ENCODE measurements at places on chromosomes 1 and 21.

GRCh38 chr1:228984107-228984506 lies 248.8 kb downstream of the RHOU start:
- no peak for DNase-seq

GRCh38 chr1:164713456-164714207 lies 154.6 kb downstream of the PBX1 start:
- no peak for DNase-seq

GRCh38 chr1:172135978-172136610 lies 284.4 kb upstream of the C1orf105 start:
- DNase-seq: no peak

DNA sequence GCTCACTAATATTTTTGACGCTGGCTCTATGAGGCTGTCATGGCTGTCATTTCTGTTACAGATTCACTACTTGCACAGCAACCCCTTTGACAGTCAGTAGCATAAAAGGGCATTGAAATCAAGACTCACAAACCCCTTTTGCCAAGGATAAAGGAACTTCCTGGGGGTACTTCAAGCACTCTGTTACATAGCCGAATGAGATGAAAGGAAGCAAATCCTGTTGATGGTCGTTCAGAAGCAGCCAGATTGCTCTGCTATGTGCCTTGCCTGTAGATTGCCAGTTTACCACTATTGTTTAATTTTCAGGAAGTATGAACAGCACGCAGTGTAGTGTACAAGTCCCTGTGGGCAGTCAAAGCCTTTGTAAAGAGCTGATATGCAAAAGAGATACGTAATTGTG lies 296.2 kb downstream of the LRRIQ3 start:
- no peak for DNase-seq

DNA sequence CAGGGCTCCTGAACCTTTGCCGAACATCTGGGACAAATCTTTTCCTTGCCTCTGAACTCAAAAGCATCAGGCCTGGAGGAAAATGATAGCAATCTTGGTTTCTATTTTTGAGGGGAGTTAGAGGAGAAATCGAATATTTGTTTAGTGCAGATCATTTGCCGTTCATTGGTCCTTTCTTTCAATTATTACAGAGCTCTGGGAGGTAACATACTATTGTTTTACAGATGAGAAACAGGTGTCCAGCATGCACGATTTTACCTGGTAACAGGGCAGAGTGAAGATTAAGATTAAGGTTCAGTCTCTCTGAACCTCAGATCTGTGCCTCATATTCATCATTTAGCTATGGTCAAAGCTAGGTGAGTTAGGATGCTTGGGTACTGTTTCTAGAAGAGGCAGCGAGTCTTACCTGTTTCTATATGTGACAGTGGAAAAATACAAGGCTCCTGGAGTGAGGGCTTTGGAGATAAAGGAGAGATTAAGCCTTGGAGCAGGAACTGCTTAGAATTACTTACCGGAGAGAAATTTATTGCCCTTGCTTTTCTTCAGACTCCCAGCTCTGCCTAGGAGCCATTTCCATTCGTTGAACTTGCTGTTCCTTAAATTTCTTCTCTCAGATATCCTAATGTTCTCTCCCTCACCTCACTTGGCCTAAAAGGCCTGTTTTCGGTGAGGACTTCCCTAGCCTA lies 1.4 kb downstream of the PRCC start:
- DNase-seq: no peak

- peak; percentile 23 for DNase-seq
These were observed 129.7 kb upstream of the FAM72C start for GRCh38 chr1:144101397-144102045.

GRCh38 chr1:158163000-158163947 lies 17.4 kb upstream of the CD1D start:
- DNase-seq: no peak

DNA sequence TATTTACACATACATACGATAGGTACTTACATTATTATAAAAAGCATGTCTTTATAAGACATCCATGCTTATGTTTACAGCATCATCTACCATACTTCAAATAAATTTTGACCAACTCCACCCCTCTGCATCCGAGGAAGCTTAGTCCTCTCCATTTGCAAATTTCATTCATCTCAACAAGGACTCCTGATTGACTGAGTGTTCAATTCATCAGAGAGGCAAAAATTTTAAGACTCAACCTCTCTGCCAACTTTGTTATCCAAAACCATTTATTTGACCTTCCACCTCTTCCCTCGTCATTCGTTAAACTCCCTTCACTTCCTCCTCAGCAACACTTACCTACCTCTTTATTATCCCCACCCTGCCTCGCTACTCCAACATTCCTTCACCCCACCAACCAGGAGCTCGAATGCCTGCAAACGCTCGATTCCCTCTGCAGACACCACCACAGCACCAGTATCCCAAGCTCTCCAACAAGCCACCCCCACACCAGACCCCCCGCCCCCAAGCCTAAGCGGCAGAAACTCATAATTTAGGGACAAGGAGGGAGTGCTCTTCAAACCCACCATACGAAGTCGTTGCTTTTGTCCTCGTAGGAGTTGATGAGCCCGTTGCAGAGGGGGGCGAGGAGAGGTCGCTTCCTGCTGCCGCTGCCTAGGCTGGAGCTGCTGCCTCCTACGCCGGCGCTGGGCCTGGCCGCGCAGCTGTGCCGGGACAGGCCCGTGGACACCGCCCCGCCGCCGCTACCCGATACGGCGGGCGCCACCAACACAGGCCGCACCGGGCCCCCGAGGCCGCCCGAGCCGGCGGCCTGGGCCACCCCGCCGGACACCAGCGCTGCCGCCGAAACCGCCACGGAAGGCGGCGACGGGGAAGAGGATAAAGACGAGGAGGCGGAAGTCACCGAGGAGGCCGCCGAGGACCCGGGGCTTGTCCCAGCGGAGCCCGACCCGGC lies 803 bp downstream of the COP1 start:
- DNase-seq: no peak

GRCh38 chr21:41612674-41613532 lies 104.9 kb upstream of the TMPRSS2 start:
- peak; percentile 44 for DNase-seq

GRCh38 chr1:197374428-197374827 lies 106.4 kb downstream of the CRB1 start:
- DNase-seq: no peak

DNA sequence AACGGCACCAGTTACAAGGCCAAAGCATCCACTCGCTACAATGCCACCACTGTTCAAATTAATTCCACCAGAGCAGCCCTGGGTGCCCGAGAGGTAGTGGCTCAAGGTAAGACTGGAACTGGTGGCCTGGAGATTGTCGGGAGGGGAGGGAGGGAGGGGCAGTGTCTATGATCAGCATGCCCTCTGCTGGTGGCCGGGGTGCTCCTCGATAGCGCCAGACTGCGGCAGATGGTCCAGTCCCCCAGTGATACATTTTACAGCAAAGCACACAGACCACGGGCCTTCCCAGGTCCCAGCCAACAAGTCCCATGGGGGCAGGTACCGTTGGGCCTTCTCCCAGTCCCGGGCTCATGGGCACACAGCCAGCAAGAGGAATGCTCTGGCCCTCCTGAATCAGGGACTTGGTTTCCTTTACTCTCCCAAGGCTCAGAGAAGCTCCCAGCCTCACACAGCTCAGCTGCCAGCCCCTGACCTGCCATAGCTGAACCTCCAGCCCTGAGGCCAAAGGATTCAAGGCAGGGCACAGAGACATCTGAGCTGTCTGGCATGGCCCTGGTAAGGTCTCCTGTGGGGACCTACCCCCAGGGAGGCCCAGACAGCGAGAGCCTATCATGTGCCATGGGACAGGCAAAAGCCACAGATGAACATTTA lies 15.3 kb downstream of the ACOT7 start:
- DNase-seq: no peak

GRCh38 chr1:58754683-58755467 lies 29.0 kb downstream of the JUN start:
- DNase-seq: peak; percentile 48

DNA sequence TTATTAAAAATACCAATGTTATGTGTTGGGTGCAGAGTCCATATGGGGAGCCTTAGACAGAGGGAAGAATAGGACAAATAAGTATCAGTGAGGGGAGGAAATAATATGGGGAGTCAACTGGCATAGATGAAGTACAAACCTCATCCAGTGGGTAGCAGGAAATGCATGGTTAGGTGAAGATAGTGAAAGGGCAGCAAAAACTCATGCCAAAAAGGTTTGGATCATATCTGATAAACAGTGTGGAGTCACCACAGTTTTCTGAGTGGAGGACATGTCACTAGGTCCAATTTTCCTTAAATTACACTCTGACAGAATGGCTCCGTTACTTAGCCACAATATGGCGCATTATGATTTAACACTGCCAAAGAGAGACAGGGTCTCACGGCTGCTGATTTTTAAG lies 10.3 kb downstream of the DUSP23 start:
- no peak for DNase-seq

DNA sequence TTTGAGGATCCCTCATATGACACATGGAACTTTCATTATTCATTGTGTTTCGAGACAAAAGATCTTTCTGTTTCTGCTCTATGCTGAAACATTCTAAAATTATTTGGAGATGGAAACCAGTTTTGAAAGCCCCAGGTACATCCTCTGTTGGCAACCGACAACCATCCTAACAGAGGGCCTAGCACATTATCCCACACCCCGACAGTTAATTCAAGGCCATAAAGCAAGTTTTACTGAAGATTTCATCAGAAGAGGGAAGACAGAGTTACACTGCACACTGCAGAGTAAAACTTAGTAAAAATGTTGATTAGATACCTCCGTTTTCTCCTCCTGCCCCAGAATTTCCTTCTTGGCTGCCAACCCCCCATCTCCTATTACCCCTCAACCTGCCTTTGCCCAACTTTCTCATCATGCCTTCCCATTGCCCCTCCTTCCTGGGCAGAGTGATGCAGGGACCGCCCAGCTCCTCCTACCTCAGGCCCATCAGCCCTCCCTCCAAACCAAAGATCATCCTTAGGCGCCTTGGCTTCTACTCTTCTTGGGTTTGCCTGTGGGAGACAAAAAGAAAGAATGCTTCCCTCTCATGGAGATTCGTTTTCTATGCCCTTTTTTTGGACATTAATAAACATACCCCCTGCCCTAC lies 52.9 kb upstream of the CITED4 start:
- DNase-seq: no peak

DNA sequence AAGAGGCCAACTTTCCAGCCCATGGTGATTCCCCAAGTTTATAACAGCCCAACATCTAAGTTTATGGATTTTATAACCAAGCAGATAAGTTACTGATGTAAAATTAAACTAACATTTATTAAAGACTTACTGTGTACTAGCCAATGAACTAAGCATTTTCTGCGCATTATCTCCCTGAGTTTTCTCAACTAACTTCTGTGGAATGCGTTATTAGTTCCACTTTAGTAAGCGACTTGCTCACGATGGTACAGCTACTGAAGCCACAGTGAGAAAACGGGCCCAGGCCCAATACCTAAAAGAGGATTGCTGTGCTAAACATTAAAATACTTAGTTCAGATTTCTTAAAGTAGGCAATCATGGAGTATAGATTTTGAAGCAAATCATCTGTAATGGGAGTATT lies 61.0 kb downstream of the ZBTB18 start:
- DNase-seq: no peak

- no peak for DNase-seq
These were observed 447.0 kb upstream of the PKN2 start for GRCh38 chr1:88237058-88237457.
